ENCODE measurements at places on chromosomes 1 and 21.

- peak; percentile 35 for DNase-seq
Observed at GRCh38 chr21:45768011-45768739, 124.7 kb downstream of the PCBP3 start.

- DNase-seq, result no peak
Observed at GRCh38 chr1:2127187-2128145, 67.1 kb downstream of the FAAP20 start.

GRCh38 chr1:216111842-216112241, 311.4 kb downstream of the USH2A start:
- DNase-seq, result no peak

DNA sequence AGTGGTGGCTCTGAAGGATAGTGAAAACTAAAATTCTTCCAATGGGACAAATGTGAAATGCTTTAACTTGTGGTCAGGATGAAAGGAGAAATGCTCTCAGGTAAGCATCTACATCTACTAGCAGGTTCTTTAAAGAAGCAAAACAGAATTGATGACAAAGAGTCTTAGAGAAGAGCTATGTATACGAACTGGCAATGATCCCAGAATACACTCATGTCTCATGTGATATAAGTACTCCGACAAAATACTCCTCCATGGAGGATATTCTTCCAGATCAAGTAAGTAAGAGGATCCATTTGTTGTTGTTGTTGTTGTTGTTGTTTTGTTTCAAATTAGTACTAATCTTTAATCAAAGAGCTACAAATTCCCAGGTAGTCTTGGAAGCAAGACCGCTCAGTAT, 174.0 kb upstream of the ATP1B1 start:
- no peak for DNase-seq

GRCh38 chr21:15521644-15522001, 208.2 kb upstream of the USP25 start:
- no peak for DNase-seq

GRCh38 chr21:19031953-19032352, 628.4 kb upstream of the TMPRSS15 start:
- DNase-seq, result no peak

DNA sequence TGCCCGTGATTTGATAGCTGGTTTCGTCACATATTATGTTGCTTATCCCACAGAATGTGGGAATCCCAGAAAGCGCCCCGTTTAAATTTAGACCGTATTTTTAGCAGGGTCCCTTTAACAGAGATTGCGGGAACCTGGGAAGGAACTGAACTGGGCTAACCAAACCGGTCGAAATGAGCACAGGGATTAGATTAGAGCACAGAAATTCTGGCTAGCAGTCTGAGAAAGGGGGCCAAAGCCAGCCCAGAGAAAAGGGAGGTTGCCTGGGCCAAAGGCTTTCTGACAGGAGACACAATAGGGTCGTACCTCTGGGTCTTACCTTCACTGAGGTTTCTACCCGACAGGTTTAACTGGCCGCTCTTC, 327 bp downstream of the LRRC40 start:
- DNase-seq, result no peak

DNA sequence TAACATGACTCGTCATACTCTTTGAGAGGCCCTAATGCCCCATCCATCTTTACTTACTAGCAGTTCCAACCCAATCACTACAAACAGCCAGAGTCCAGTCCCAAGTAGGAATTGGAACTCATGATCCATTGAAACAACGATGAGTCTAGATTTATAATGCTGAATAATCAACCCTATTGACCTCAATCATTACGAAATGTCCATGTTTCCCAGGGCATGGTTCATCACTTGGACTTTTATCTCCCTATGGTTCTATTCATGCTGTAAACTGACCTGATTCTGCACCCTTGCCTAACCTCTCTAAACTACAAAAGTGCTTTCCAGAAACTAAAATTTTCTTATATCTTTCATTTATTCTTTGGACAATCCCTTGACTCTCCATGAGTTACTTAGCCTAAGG, 840.0 kb upstream of the B3GALT2 start:
- no peak for DNase-seq

DNA sequence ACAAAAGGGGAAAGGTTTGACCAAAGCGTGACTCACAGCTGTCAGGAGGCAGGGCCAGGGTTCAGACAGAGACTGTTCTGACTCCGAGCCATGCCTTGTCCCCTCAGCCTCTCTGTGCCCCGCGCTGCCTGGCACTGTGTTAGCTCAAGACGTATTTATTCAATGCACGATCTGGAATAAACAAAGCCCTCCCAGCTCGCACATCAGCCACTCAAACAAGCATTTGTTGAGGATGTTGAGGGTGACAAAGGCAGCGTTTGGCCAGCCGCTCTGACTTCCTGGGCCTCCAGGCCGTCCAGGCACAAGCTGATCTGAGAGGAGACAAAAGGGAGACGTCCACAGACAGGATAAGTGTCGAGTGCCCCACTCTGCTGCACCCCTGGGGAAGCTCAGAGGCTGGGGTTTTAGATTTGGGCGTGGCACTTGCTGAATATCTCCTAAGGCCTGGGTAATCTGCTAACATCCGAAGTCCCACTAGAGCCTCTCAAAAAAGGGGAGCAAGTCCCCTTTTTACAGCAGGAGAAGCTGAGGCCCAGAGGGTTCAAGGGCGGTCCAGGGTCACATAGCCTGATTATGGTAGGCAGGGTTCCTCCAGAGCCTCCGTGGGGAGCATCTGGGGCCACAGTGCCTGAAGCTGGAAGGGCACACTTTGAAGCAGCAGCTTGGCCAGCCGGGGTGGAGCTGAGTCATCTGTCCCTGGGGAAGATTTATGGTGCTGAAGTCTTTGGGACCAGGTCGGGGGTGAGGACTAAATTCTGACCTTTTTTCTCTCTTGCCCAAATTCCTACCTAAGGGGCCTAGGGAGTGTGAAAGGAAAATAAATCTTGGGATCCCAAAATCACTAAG, 95.9 kb downstream of the SPSB1 start:
- DNase-seq, result no peak

DNA sequence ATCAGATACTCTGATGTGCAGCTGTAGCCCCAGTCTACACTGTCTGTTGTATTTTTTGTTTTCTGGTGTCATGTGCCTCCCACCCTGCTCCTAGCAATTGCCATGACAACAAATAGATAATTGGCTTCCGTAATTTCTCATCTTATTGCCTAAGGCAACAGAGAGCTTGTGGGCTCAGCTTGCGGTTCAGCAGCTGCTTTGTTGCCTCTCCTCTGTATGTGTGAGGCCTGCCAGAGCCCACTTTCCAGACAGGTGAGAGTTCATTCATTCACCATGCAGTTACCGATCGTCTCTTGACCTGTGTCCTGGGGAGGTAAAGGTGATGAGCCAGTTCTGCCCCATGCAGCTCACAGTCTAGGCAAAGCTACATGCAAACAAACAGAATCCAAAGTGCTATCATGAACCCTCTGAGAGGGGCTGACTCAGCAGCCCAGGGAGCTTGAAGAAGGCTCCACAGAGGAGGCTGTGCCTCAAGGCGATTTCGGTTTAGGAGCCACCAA, 11.9 kb downstream of the LGALS8 start:
- no peak for DNase-seq

DNA sequence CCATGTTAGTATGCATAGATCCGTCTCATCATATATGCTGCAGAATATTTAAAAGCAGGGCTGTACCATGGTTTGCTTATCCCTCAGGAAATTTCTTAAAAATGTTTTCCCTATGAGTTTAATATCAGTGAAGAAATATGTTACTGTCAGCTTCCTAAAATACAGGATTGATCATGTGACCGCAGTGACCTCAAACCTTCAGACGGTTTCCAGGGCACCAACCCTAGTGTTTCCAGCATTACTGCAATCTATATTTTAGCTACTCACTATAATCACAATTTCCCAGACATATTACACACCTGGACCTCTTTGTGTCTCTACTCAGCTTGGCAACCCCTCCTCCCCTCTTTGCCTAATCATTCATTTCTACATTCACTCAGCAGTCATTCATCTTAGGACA, 7.7 kb upstream of the SDHB start:
- DNase-seq, result no peak
